Heart right ventricle (tissue), 16 donors: ENCODE measurements at places on chromosomes 5 and 9. TPM values are rescaled to one million over a fixed set of nuclear protein-coding genes. Genes with fewer than 3 reads are reported as not detected.

KCNV2 gene
- total RNA-seq = not detected

MCIDAS gene
- not detected for total RNA-seq

F2RL2 gene
- total RNA-seq = 0.32 TPM

CNTNAP3B gene
- 8.3 TPM for total RNA-seq

GPR151 gene
- total RNA-seq = not detected

RPL35 gene
- total RNA-seq = 748 TPM

SCGB3A1 gene
- total RNA-seq = not detected

FREM1 gene
- 3.0 TPM for total RNA-seq

ALDH7A1 gene
- total RNA-seq = 45.3 TPM

GDF9 gene
- total RNA-seq = 0.30 TPM

TRPM6 gene
- total RNA-seq = 0.49 TPM

HIGD2A gene
- total RNA-seq = 204 TPM

FSTL4 gene
- total RNA-seq = 0.42 TPM

ITGA2 gene
- 0.46 TPM for total RNA-seq

CRB2 gene
- 0.24 TPM for total RNA-seq

CYSRT1 gene
- total RNA-seq = 0.37 TPM

KCNT1 gene
- 4.2 TPM for total RNA-seq

CCL27 gene
- total RNA-seq = not detected

GALNT12 gene
- 1.3 TPM for total RNA-seq

NEUROG1 gene
- not detected for total RNA-seq

UIMC1 gene
- total RNA-seq = 45.5 TPM

SH3RF2 gene
- 213 TPM for total RNA-seq

GABRA1 gene
- total RNA-seq = not detected

ZBTB43 gene
- total RNA-seq = 33.6 TPM

IL31RA gene
- total RNA-seq = 1.3 TPM

SPARC gene
- total RNA-seq = 375 TPM

CMBL gene
- total RNA-seq = 41.7 TPM

IL13 gene
- total RNA-seq = not detected

OR13C2 gene
- total RNA-seq = not detected

ZNF354B gene
- total RNA-seq = 7.0 TPM

CLIC3 gene
- total RNA-seq = 1.2 TPM

IER5L gene
- 13.7 TPM for total RNA-seq
